ENCODE measurements at places on chromosomes 7 and 10. TPM values are rescaled to one million over a fixed set of nuclear protein-coding genes. Genes with fewer than 3 reads are reported as not detected.

The ADAM12 gene
- total RNA-seq = 17.0 TPM

- H3K27me3 ChIP-seq = no peaks in the 10 kb centered on the region
- H3K4me1 ChIP-seq = no peaks in the 10 kb centered on the region
- H3K4me3 ChIP-seq = no peak overlapping the region
- H3K36me3 ChIP-seq = no peaks in the 10 kb centered on the region
- no peak overlapping the region for H3K27ac ChIP-seq
Observed at GRCh38 chr7:140689199-140690152, 7.0 kb upstream of the NDUFB2 start.

- H3K4me1 ChIP-seq = no peaks in the 10 kb centered on the region
- no peak overlapping the region for H3K4me3 ChIP-seq
- no peaks in the 10 kb centered on the region for H3K27me3 ChIP-seq
- no peaks in the 10 kb centered on the region for H3K36me3 ChIP-seq
- H3K27ac ChIP-seq = no peak overlapping the region
Observed at GRCh38 chr10:36630267-36630666, 495.1 kb upstream of the ANKRD30A start.

- no peaks in the 10 kb centered on the region for H3K27me3 ChIP-seq
- no peaks in the 10 kb centered on the region for H3K36me3 ChIP-seq
- H3K27ac ChIP-seq = no peak overlapping the region
- no peak overlapping the region for H3K4me3 ChIP-seq
- no peak for DNase-seq
Observed at GRCh38 chr7:30634193-30634626, 39.5 kb downstream of the GARS1 start.

DNA sequence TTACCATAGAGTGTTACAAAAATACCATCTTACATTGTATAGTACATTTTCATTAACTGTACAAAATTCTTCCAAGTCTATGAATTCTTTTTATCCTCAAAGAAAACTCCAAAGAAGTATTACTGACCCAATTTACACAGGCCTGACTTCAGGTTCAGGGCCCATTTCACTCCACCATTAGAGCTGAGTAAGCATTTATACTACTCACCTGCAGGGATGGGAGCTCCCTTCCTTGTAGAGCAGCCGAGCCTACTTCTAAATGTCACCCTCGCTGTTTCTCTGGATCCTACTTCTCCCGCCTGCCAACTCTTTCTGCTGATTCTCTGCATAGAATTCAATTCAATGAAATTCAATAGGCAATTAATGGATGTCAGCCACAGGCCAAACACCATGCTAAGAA lies 56.0 kb downstream of the CCDC71L start:
- H3K4me1 ChIP-seq = no peaks in the 10 kb centered on the region
- no peak overlapping the region for H3K27ac ChIP-seq
- H3K36me3 ChIP-seq = no peaks in the 10 kb centered on the region
- H3K4me3 ChIP-seq = no peak overlapping the region
- no peaks in the 10 kb centered on the region for H3K27me3 ChIP-seq

DNA sequence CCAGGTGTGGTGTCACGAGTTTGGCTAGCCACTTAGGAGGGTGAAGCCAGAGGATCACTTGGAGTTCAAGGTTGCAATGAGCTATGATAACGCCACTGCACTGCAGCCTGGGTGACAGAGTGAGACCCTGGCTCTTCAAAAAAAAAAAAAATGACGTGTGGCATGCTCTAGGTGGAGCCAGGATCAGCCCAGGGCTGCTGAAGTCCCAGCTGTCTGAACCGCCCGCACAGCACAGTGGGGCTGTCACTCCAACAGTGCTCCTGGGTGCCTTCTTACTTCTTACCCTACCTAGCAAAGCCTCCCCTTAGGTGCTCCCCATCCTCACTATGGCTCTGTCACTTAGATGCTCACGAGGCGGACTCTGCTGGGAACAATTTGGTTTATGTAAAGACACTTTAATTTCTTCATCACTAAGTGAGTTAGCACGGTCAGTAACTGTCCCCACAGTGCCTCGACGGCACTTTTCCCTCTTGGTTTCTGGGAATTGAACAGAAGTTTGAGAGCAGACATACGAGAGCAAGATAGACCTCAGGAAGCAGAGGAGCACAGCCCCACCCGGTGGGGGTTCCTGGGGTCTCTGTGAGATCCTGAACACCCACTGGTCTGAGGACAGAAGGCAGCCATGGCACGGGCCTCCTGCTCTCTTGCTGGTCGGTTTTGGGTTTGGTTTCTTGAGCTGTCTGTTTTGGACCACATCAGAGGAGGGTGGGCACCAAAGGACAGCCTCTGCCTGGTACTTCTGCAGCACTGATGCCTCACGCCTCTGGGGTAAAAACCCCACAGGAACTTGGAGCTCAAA lies 66.2 kb upstream of the BTBD16 start:
- no peak for DNase-seq
- H3K27ac ChIP-seq = no peak overlapping the region

DNA sequence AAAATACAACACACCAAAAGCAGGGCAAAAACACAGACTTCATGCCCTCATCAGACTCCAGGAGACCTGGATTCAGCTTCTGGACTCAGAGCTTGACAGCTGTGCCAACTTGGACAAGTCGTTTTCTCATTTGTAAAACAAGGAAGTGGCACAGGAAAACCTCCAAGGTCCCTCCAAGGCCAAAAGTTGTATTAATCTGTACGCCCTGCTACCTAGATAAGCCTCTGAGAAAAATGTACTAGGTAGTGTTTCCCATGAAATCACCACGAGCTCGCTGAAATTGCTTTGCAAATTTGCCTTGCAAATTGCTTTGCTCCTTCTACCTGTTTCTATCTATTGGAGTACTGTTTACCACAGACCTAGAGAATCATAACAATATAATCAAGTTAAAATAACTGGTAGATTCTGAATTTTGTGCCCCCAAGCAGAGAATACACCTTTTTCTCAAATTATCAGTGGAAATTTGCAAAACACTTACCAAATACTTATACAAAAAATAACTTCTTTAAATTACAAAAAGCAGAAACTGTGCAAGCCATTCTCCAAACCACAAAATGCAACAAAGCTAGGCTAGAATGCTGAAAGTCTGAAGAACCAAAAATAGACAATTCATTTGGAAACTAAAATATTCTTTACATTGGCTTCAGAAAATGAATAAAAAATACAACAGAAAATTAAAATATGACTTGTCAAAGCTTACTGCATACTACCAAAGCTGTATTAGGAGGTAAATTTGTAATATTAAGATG lies 158.1 kb upstream of the CHST15 start:
- DNase-seq = no peak
- H3K27ac ChIP-seq = no peak overlapping the region
- no peaks in the 10 kb centered on the region for H3K4me1 ChIP-seq
- H3K4me3 ChIP-seq = no peak overlapping the region
- H3K36me3 ChIP-seq = no peaks in the 10 kb centered on the region

The THNSL1 gene
- total RNA-seq = 3.3 TPM

GRCh38 chr7:97145068-97145467 lies 27.6 kb downstream of the SDHAF3 start:
- no peak overlapping the region for H3K27ac ChIP-seq
- no peak overlapping the region for H3K4me3 ChIP-seq
- DNase-seq = no peak
- no peaks in the 10 kb centered on the region for H3K27me3 ChIP-seq
- no peaks in the 10 kb centered on the region for H3K36me3 ChIP-seq

DNA sequence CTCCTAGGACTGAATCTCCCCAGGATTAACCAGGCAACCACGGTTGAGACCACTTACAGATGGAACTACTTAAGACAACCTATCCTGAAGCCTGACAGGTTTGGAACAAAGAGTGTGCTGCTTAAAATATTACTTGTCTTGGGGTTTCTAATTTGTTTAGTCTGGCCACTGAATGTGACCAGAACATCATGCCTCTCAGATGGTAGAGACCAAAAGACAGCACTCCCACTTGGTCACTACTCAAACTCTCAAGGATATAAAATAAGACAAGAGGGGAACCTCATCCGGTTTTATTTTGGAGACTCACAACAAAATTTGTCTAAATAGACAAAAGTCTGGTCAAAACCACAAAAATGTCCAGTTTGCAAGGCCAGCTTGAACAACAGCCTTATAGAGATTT lies 15.3 kb downstream of the MRPL32 start:
- no peaks in the 10 kb centered on the region for H3K27me3 ChIP-seq
- no peak overlapping the region for H3K4me3 ChIP-seq

The CNNM1 gene
- total RNA-seq = 2.3 TPM

The CASP2 gene
- total RNA-seq = 7.7 TPM

The ZWINT gene
- 1.4 TPM for total RNA-seq

GRCh38 chr7:101778026-101778580 lies 39.3 kb upstream of the CUX1 start:
- H3K27ac ChIP-seq = no peak overlapping the region
- no peak overlapping the region for H3K4me3 ChIP-seq
- H3K27me3 ChIP-seq = no peaks in the 10 kb centered on the region
- H3K36me3 ChIP-seq = no peaks in the 10 kb centered on the region

DNA sequence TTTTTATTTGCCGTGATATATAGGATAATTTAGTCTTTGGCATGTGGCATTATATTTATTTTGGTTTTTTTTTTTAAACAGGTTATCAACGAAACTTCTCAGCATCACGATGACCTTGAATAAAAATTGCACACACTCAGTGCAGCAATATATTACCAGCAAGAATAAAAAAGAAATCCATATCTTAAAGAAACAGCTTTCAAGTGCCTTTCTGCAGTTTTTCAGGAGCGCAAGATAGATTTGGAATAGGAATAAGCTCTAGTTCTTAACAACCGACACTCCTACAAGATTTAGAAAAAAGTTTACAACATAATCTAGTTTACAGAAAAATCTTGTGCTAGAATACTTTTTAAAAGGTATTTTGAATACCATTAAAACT lies 9.1 kb downstream of the VIM start:
- H3K27me3 ChIP-seq = no peaks in the 10 kb centered on the region
- peaks cover 12% of the 10 kb centered on the region for H3K4me1 ChIP-seq
- no peaks in the 10 kb centered on the region for H3K36me3 ChIP-seq
- DNase-seq = no peak
- H3K4me3 ChIP-seq = no peak overlapping the region
- no peak overlapping the region for H3K27ac ChIP-seq

DNA sequence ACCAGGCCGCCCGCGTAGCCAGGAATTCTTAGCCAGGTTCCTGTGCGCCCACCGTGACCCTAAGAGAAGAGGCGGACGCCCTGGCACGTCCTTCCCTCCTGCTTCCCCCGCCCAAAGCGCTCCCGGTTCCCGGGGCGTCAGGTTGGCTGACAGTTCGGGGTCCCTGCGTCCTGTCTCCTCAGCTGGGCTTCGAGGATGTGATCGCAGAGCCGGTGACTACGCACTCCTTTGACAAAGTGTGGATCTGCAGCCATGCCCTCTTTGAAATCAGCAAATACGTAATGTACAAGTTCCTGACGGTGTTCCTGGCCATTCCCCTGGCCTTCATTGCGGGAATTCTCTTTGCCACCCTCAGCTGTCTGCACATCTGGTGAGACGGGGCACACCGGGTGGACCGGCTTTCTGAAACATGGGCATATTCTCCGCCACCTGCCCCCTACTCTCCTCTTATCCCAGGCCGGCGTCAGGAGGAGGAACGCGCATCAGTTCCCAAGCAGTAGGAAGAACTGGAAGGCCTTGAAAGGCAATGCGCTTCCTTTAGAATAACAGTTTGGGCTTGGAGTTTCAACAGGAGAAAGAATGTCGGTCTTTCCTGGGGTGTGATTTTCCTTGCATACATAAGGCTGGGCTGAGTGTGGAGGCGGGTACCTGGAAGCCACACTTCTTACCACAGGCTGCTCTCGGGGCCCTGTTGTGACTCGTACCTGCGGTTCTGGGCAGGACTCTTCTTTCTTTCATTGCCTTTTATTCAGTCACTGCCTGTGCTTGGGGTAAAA lies 728 bp downstream of the CAV2 start:
- H3K36me3 ChIP-seq = no peaks in the 10 kb centered on the region
- peak overlapping the region; percentile 90 for H3K27ac ChIP-seq
- no peaks in the 10 kb centered on the region for H3K27me3 ChIP-seq
- peaks cover 8% of the 10 kb centered on the region for H3K4me1 ChIP-seq
- DNase-seq = peak; percentile 58

DNA sequence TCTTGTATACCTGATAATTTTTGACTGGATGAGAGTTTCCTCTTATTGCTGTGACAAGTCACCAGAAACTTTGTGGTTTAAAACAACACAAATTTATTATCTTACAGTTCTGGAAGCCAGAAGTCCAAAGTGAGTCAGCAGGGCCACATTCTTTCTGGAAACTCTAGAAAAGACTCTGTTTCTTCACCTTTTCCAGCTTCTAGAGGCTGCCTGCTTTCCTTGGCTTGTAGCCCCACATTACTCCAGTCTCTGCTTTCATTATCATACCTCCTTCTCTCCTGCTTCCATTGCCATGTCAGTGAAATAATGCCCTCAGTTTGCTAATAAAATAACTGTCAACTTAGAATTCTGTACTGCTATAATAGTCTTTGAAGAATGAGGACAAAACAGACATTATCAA lies 65.3 kb downstream of the VCL start:
- no peaks in the 10 kb centered on the region for H3K36me3 ChIP-seq
- no peak overlapping the region for H3K27ac ChIP-seq
- no peak for DNase-seq
- no peaks in the 10 kb centered on the region for H3K27me3 ChIP-seq

GRCh38 chr10:132848951-132849545 lies 63.1 kb upstream of the NKX6-2 start:
- no peaks in the 10 kb centered on the region for H3K36me3 ChIP-seq
- no peak for DNase-seq
- H3K4me3 ChIP-seq = no peak overlapping the region
- H3K27me3 ChIP-seq = no peaks in the 10 kb centered on the region
- no peak overlapping the region for H3K27ac ChIP-seq
- no peaks in the 10 kb centered on the region for H3K4me1 ChIP-seq

The NPC1L1 gene
- 0.28 TPM for total RNA-seq

DNA sequence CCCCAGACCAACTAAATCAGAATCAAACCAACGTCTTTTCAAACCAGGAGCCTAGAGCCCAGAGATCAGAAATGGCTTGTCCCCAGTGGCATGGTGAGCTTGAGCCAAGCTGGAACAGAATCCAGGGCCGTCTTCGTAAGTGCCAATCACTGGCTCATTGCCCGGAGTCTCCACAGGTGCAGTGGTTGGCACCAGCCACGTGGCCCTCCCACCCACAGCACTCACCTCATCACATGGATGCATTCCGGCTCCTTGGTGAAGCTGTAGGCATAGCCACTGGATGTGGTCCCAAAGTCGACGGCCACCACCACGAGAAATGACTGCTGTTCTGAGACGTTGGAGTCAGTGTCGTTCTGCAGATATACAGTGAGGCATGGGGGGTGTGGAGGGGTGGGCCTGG lies 37.4 kb downstream of the HSPA12A start:
- no peaks in the 10 kb centered on the region for H3K27me3 ChIP-seq
- no peak overlapping the region for H3K27ac ChIP-seq

The LRIT2 gene
- total RNA-seq = not detected

- H3K4me1 ChIP-seq = no peaks in the 10 kb centered on the region
- H3K27me3 ChIP-seq = no peaks in the 10 kb centered on the region
- no peak for DNase-seq
- no peak overlapping the region for H3K4me3 ChIP-seq
Observed at GRCh38 chr7:12228024-12228423, 16.9 kb downstream of the TMEM106B start.

- no peaks in the 10 kb centered on the region for H3K36me3 ChIP-seq
- no peaks in the 10 kb centered on the region for H3K27me3 ChIP-seq
- H3K4me3 ChIP-seq = no peak overlapping the region
- DNase-seq = no peak
Observed at GRCh38 chr10:97825020-97825760, 24.5 kb upstream of the GOLGA7B start.

The ADRA2A gene
- 16.0 TPM for total RNA-seq
